Stimulated activated CD8-positive, alpha-beta memory T cell treated with anti-CD3 and anti-CD28 coated beads, Interleukin-15, amount 100 ng/mL, for 4 hours (primary cell): ENCODE measurements at places on chromosomes 12 and 14.

- DNase-seq = no peak
Observed at GRCh38 chr12:49491823-49492222, 47.0 kb upstream of the KCNH3 start.

DNA sequence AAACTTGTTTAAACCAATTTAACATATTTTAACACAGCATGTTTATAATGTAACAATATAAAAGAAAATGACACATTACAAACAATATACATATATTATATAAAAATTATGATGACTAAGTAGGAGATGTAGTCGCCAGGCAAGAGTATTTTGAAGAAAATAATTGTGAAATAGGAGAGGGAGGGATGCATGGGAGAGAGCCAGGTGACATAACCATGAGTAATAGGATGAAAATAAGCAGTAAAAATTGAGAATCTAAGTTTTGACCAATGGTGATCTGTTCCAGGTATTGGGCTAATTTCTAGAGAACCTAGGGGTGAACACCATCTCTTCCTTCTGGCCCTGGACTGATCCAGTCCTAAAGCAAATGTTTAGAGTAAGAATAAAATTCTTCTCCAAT lies 315.2 kb upstream of the G2E3 start:
- no peak for DNase-seq

- no peak for DNase-seq
Observed at GRCh38 chr12:72110937-72111650, 161.1 kb upstream of the TRHDE start.

GRCh38 chr12:240566-240965 lies 22.1 kb downstream of the SLC6A13 start:
- no peak for DNase-seq

- DNase-seq = no peak
Observed at GRCh38 chr12:5941907-5942306, 3.2 kb downstream of the ANO2 start.

DNA sequence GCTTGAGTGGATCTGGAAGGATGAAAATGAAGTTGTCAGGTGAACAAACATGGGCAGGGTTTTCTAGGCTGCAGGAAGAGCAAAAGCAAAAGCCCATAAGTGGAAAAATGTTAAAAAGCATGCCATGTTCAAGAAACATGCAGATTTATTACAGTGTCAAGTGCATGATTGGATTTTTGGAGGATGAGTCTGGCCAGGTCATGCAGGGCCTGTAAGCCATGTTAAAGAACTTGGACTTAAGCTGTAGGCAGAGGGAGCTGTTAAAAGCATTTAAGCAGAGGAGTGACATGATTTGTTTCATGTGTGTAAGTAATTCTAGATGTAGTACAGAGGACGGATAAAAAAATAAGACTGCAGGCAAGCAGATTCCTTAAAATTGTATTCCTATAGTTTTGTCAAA lies 16.3 kb upstream of the SINHCAF start:
- DNase-seq = no peak

DNA sequence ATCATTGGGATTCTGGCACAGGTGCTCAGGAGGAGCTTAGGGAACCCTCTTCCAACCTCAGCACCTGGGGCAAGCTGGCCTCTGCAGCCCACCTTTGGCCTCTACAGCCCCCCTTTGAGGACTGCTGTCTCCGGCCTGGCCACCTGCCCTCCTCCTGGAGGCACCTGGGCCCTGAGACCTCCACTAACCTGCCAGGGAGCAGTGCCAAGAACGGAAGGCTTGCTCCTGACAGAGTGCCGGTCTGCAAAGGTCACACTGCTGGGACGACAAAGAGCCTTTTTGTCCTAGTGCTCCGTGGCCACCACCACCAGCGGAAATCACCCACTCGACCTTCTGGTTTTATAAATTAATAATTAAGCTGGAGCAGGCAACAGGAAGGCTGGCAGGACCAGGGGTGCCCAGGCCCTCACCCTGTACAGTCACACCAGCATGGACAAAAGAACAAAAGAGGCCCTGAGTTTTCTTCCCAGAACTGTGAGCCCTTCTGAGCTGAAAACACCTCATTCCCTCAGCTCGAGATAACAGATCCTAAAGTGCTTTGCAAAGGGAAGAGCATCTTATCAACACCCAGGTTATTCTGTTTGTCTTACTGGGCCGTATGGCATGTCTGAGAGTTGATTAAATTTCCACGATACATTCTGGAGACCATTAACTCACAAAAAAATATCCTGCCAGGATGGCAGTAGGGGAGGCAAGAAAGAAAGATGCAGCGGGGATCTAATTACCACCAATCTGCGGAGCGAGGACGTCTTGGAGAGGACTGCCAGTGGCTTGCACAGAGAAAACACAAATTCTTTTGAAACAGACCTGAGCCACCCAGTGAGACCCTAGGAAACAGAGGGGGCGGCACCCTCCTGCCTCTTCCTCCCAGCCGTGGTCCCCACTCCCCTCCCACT lies 8.2 kb downstream of the TESC start:
- DNase-seq = no peak

GRCh38 chr12:123000578-123000977 lies 20.1 kb downstream of the ARL6IP4 start:
- DNase-seq = no peak

- DNase-seq = no peak
Observed at GRCh38 chr12:51009056-51009440, 17.1 kb downstream of the SLC11A2 start.

DNA sequence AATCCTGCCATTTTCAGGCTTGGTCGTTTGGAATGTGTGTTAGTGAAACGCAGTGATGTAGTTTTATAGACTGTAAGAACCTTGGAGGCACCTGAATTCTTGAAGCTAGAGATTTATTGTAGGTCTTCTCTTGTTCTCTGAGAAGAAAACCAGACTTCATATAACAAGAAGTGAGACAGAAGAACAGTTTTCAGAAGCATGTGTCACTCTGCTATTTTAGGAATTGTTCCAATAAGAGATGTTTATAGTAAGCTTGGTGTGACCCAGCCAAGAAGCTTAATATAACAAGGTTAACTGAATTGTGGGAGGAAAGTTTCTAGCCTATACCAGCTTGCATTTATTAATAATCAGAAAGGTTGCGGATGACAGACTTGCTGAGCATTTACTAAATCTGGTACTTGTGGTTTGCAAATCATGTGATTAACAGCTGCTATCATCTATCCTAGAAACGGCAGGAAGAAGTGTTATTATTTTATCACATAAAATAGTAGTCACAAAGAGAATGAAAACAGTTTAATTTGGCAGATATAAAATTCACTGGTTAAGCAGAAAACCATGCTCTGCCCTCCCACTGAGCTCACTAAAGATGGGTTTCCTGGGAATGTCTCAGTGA lies 49.2 kb upstream of the BCAT1 start:
- DNase-seq = no peak

DNA sequence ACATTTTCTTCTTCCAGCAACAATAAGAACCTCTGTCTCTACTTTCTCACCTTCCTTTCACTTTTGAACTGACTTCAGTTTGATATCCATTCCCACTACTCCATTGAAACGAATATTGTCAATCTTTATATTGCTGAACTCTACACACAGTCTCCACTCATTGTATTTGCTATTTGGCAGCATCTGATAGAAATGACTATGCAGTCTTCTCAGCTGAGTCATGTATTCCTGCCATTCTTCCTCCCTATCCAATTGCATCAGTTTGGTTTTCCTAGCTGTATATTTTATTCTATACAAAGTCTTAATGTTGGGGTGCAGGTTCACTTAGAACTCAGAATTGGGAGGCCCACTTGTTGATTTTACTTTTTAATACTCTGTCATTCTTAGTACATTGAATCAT lies 107.5 kb upstream of the CPNE8 start:
- DNase-seq = no peak

DNA sequence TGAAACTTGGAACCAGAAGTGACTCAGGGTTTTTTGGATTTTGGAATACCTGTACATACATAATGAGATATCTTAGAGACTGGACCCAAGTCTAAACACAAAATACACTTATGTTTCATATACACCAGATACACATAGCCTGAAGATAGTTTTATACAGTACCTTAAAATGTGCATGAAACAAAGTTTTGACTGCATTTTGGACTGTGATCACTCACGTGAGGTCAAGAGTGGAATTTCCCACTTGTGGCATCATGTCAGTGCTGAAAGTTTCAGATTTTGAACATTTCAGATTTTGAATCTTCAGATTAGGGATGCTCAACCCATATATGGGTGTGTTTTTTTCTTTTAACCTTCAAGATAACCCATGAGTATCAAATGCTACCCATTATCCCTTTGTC lies 6.6 kb downstream of the SBNO1 start:
- no peak for DNase-seq

DNA sequence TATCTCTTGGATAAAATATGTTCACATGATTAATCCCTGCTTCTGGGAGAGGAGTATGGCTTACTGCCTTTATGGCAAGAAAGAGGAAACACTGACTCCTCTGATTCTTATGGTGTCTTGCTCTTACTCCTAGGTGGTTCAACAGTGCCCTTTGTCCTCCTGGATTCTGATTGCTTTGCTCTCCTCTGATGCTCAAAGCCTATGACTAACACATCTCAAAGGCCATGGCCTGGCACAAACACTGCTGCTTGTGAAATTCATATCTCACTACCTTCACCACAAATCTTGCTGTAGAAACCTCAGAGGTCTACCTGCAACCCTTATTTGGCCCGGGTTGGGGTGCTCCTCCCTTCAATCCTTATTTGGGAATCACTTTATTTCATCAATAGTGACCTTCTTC lies 217.2 kb downstream of the C12orf50 start:
- DNase-seq = no peak

GRCh38 chr14:53793790-53794505 lies 162.7 kb downstream of the BMP4 start:
- no peak for DNase-seq
